A673 (cell line): ENCODE measurements at places on chromosomes 1 and 21. TPM values are rescaled to one million over a fixed set of nuclear protein-coding genes. Genes with fewer than 3 reads are reported as not detected.

DNA sequence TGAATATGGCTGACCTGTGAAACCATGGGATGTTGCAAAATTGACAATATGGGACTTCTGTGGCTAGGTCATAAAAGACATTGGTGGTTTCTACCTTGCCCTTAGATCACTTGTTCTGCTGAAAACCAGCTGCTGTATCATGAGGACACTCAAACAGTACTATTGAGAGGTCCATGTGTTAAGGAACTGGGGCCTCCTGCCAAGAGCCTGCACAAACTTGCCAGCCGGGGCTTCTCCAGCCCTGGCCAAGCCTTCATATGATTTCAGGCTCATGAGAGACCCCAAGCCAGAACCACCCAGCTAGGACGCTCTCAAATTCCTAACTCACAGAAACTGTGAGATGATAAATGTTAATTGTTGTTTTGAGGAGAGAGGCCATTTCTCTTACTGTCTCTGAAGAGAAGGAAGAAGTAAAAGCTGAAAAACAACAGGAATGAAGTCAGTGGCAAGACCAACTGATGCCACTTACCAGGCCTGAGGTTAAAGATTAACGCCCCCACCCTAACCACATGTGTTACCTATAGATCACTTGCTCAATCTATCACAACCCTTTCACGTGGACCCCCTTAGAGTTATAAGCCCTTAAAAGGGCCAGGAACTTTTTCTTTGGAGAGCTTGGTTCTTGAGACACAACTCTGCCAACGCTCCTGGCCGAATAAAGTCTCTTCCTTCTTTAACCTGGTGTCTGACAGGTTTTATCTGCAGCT lies 3.9 kb upstream of the PITHD1 start:
- no peak overlapping the region for H3K4me3 ChIP-seq
- H3K4me1 ChIP-seq: peaks cover 4% of the 10 kb centered on the region
- no peak for DNase-seq
- no peaks in the 10 kb centered on the region for H3K27me3 ChIP-seq

DNA sequence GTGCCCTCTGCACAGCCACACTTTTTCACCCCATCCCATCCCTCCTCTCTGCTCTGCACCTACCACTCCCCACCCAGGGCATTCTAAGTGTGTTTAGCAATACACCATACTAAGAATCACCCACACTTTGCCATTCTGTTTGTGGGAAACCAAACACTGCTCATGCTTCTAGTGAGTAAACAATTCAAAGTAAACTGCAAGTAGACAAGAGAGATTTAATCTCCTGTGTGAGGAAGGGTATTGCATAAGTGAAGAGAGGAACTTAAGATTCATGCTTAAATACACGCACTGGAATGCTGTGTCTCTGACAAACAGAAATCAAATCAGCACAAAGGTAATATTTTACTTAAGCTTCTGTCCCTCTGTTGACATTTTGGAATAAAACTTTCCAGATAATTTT lies 4.8 kb upstream of the EDARADD start:
- H3K27ac ChIP-seq: no peak overlapping the region
- H3K36me3 ChIP-seq: no peaks in the 10 kb centered on the region
- no peaks in the 10 kb centered on the region for H3K4me1 ChIP-seq
- no peak for DNase-seq
- no peak overlapping the region for H3K4me3 ChIP-seq

GRCh38 chr1:21324368-21325141 lies 34.3 kb upstream of the ECE1 start:
- peak overlapping the region; percentile 86 for H3K27ac ChIP-seq
- H3K27me3 ChIP-seq: no peaks in the 10 kb centered on the region
- H3K4me3 ChIP-seq: no peak overlapping the region
- peak; percentile 89 for DNase-seq
- H3K4me1 ChIP-seq: peaks cover 51% of the 10 kb centered on the region
- no peaks in the 10 kb centered on the region for H3K36me3 ChIP-seq

DNA sequence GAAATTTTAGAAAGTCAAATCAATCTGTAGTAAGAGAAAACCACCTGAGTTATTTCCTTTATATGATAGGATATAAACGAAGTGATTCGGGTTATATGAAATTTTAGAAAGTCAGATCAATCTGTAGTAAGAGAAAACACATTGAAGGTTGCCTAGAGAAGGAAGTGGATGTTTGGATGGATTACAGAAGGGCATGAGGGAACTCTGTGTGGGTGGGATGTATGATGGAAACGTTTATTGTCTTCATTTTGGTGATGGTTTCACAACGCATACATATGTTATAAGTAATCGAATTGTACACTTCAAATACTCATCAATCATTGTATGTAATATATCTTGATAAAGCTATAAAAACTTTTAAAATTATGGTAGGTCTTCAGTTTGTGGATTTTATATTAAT lies 5.1 kb downstream of the CR1 start:
- peaks cover 93% of the 10 kb centered on the region for H3K27me3 ChIP-seq
- no peak overlapping the region for H3K4me3 ChIP-seq
- H3K27ac ChIP-seq: no peak overlapping the region
- no peaks in the 10 kb centered on the region for H3K36me3 ChIP-seq
- no peaks in the 10 kb centered on the region for H3K4me1 ChIP-seq
- DNase-seq: no peak

DNA sequence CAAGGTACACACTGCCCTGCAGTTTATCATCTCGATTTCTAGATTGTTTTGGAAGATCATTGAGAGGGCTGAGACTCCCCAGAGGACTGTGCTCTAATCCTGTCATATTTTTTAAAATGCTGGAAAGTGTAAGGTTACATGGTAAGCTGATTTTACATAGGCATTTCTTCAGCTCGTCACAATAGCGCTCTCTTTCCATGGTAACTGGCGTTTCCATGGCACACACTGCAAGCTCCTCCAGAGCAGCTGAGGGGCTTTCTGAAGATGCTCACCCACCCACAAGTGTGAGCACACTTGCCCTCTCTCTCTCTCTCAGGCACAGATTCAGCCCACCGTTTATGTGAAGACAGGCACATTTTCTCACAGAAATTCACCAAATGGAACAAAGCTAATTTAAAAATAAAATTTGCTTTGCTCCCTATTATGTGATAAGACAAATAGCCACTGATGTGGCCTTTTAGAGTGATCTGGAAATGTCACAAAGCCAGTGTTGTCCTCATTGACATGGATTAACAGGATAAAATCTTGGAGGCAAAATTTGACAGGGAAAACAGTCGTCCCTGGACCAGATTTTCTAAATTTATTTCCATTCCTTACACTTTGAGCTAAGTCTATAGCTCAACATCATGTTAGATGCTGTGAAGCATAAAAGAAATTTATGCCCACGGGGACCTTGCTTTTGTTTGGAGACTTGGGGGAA lies 421.5 kb downstream of the RWDD3 start:
- no peaks in the 10 kb centered on the region for H3K36me3 ChIP-seq
- no peak overlapping the region for H3K27ac ChIP-seq
- DNase-seq: no peak
- peaks cover 60% of the 10 kb centered on the region for H3K27me3 ChIP-seq
- no peaks in the 10 kb centered on the region for H3K4me1 ChIP-seq

DNA sequence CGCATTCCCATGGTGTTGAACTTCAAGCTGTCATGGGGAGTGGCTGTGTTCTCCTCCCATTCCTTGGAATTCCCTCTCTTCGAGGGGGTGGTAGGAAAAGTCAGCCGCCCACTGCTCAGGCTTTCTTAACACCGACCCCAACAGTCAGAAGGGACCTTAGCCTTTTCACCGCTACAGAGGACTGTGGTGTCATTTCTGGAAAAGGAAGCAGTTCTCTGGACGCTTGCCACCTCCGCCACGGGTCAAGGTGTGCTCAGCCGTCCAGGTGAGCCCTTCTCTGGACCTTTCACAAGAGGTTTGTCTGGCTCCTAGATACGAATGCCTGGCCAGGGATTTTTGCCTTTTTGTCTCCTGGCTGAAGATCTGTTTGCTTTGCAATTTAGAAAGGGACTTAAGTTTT lies 31.8 kb downstream of the CLIC6 start:
- DNase-seq: no peak
- no peak overlapping the region for H3K27ac ChIP-seq
- peaks cover 10% of the 10 kb centered on the region for H3K4me1 ChIP-seq
- no peaks in the 10 kb centered on the region for H3K27me3 ChIP-seq

- DNase-seq: no peak
- H3K4me3 ChIP-seq: no peak overlapping the region
- no peaks in the 10 kb centered on the region for H3K27me3 ChIP-seq
- H3K4me1 ChIP-seq: peaks cover 8% of the 10 kb centered on the region
- no peak overlapping the region for H3K27ac ChIP-seq
- H3K36me3 ChIP-seq: no peaks in the 10 kb centered on the region
These were observed 332.9 kb downstream of the SRGAP2C start for GRCh38 chr1:121517586-121518230.

DNA sequence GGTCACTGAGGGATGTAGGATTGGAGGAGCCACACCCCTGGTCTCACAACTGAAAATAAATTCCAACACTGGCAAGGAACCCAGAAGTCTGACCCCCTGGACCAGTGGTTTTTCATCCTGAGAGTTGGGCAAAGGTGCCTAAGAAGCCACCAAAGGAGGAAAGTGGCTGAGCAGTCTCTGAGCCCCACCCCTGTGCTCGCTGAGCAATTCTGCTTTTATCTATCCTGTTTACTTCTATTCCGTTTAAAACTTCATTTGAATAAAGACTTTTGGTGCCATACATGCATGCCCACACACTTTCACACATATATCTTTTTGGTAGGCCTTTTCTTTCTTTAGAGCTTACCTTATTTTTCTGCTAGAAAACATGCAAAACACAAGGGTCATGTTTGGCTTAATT lies 13.9 kb upstream of the CD53 start:
- H3K27me3 ChIP-seq: peaks cover 34% of the 10 kb centered on the region
- H3K4me1 ChIP-seq: no peaks in the 10 kb centered on the region
- H3K36me3 ChIP-seq: no peaks in the 10 kb centered on the region
- DNase-seq: no peak
- no peak overlapping the region for H3K4me3 ChIP-seq

- H3K4me3 ChIP-seq: no peak overlapping the region
- H3K27ac ChIP-seq: no peak overlapping the region
- no peaks in the 10 kb centered on the region for H3K27me3 ChIP-seq
- H3K4me1 ChIP-seq: no peaks in the 10 kb centered on the region
- no peaks in the 10 kb centered on the region for H3K36me3 ChIP-seq
These were observed 80.1 kb downstream of the SH3BGR start for GRCh38 chr21:39531840-39532239.

GRCh38 chr1:93348104-93348728 lies 2.5 kb downstream of the DR1 start:
- peak overlapping the region; percentile 84 for H3K4me3 ChIP-seq
- H3K27ac ChIP-seq: peak overlapping the region; percentile 47

DNA sequence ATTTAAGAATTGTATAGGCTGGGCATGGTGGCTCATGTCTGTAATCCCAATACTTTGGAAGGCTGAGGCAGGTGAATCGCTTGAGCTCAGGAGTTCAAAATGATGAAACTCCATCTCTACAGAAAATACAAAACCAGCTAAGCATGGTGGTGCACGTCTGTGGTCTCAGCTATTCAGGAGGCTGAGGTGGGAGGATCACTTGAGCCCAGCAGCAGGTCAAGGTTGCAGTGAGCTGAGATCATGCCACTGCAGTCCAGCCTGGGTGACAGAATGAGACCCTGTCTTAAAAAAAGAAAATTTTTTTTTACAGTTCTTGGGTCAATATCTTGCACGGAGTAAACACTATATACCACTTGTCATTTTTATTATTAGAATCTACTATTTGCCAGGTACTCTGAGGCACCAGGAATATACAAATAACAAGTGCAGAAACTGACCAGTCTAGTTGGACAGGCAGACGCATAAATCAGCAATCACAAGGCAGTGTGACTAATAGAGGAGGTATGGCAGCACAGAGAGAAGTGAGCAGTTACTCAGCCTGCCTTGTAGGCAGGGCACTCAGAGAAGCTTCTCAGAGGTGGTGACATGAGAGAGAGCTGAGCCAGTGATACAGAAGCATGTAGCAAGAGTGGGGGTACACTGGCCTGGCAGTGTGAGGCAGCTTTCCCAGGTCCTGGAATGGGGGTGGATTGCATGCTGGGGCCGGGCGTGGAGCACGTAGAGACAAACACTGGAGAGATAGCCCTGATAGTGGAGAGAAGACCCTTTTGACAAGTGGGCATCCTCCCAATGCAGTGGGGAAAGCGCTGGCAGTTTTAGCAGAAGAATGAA lies 8.0 kb downstream of the PHLDA3 start:
- no peak overlapping the region for H3K4me3 ChIP-seq
- H3K27me3 ChIP-seq: no peaks in the 10 kb centered on the region
- DNase-seq: peak; percentile 56

- H3K4me3 ChIP-seq: no peak overlapping the region
- no peaks in the 10 kb centered on the region for H3K4me1 ChIP-seq
- H3K36me3 ChIP-seq: no peaks in the 10 kb centered on the region
- peak; percentile 56 for DNase-seq
- no peak overlapping the region for H3K27ac ChIP-seq
These were observed 109.6 kb upstream of the TSPAN2 start for GRCh38 chr1:115198938-115199337.

DNA sequence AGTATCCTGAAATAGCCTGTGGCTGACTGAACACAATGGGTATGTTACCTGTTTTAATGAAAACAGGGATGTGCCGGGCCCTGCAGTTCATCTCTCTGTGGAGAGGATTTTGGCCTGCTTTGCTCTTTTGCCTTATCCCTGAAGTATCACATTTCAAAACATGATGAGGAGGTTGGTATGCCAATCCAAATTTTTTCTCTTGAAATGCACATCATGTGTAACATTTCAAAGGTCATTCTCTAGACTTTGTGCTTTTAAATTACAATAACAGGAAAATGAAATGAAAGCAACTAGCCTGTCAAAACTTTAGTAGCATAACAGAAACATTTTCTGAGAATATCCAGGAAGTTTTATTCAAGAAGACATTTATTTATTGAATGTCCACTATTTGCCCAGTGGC lies 118.9 kb downstream of the SLC44A5 start:
- H3K4me3 ChIP-seq: no peak overlapping the region
- H3K36me3 ChIP-seq: no peaks in the 10 kb centered on the region
- no peaks in the 10 kb centered on the region for H3K27me3 ChIP-seq
- H3K4me1 ChIP-seq: no peaks in the 10 kb centered on the region

GRCh38 chr1:212819726-212820125 lies 27.7 kb downstream of the SPATA45 start:
- no peaks in the 10 kb centered on the region for H3K27me3 ChIP-seq
- H3K27ac ChIP-seq: no peak overlapping the region
- DNase-seq: no peak
- H3K36me3 ChIP-seq: no peaks in the 10 kb centered on the region

GRCh38 chr1:20325407-20325843 lies 34.8 kb downstream of the VWA5B1 start:
- H3K4me3 ChIP-seq: no peak overlapping the region
- H3K27me3 ChIP-seq: peaks cover 50% of the 10 kb centered on the region
- H3K4me1 ChIP-seq: no peaks in the 10 kb centered on the region
- no peaks in the 10 kb centered on the region for H3K36me3 ChIP-seq
- no peak overlapping the region for H3K27ac ChIP-seq
- DNase-seq: no peak

- peaks cover 1% of the 10 kb centered on the region for H3K27me3 ChIP-seq
- no peak overlapping the region for H3K27ac ChIP-seq
- peaks cover 12% of the 10 kb centered on the region for H3K36me3 ChIP-seq
- DNase-seq: no peak
- peak overlapping the region; percentile 51 for H3K4me3 ChIP-seq
- no peaks in the 10 kb centered on the region for H3K4me1 ChIP-seq
These were observed 108.7 kb downstream of the LTN1 start for GRCh38 chr21:28883931-28884330.

- H3K27me3 ChIP-seq: peaks cover 6% of the 10 kb centered on the region
- H3K36me3 ChIP-seq: no peaks in the 10 kb centered on the region
- H3K4me3 ChIP-seq: no peak overlapping the region
- H3K27ac ChIP-seq: no peak overlapping the region
These were observed 5.2 kb downstream of the MTARC1 start for GRCh38 chr1:220791956-220792355.

Gene IVL
- not detected in 2 replicates for total RNA-seq

Gene LCE1E
- total RNA-seq: not detected in 2 replicates

Gene ICOSLG
- total RNA-seq: 0.69 and 1.3 TPM in 2 replicates

Gene EVA1C
- total RNA-seq: 4.3 and 7.2 TPM in 2 replicates

Gene DDAH1
- 32.5 and 35.0 TPM in 2 replicates for total RNA-seq
